Retinal pigment epithelial cell (primary cell): ENCODE measurements at places on chromosomes 12 and 14.

DNA sequence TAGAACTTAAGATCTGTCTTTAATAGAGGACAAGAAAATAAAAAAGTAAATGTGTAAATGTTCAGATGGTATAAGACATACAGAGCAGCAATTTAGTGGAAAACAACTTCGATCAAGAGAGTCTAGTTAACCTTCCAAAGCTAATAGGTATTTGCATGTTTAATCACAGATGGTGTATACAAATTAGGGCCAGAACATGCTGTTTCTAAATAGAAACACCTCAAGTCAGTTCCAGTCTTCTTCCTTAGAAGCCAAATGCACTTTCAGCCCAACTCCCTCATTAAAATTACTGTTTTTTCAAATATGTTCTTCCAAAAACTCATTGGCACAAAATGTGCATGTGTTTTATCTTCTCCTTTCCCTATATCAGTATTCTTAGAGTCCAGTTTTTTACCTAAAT lies 604.4 kb downstream of the SLC6A15 start:
- DNase-seq, result no peak

GRCh38 chr14:51823706-51824105 lies 36.7 kb upstream of the GNG2 start:
- DNase-seq, result no peak

DNA sequence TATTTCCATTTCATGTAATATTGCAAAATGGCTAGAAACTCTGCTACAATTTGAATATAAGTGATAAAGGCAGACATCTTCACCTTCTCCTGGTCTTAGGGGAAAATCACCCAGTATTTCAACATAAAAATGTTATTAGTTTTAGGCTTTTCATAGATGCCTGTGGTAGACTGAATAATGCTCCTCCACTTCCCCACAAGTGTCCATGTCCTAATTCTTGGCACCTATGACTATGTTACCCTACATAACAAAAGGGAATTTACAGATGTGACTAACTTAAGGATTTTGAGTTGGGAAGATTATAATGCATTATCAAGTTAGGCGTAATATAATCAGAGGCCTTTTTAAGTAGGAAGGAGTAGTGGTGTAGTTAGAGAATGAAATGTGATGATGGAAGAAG lies 196.4 kb downstream of the TMTC3 start:
- DNase-seq, result no peak

DNA sequence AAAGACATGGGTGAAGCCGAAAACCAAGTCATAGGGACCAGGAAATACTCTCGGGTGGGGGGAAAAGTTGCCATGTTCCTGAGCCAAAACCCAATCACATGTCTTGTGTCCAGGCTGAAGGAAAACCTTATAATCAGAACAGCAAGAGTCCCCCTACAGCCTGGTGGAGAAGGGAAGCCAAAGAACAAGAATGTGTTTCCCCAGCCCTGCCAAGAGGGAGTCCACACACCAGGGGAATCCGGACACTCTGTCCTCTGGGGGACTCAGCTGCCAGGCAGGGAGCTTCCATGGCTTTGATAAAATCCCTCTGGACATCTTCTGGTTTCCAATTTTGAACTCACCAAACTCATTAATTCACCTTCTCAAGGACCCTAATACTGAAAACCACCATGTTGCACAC lies 273.0 kb downstream of the FOXN3 start:
- DNase-seq, result no peak

DNA sequence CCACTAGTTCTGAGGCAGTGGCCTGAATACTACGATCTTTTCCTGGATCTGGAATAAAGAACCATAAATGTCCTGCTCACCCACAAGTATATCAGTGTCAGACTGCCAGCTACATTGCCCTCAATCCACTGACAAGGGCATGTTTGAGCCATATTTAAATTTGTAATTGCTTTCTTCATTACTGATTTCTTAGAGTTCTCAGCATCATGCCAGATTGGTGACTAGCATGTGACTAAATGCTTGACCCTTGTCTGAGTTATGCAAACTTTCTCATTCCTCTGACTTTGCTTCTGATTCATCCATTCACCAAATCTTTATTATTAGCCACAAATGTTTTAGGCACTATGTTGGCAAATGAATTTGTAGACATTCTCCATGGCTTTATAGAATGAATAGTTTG lies 143.6 kb upstream of the SLC16A7 start:
- DNase-seq, result peak; percentile 66

DNA sequence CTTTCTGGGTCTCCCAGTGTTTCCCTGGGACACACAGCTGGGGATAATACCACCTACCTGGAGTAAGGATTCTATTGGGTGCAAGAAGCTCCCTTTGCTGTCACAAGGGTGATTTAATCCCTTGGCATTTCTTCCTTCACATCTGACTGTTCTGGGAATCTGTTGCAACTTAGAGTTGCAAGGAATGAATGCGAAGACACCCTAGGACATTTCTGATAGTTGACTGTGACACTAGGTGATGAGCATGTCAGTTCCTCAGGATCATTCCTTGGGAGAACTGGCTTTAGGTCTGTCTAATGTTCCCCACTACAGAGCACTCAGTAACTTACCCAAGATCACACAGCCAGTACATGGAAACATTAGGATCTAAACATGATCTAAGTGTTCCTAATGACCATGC lies 593.6 kb downstream of the NRXN3 start:
- DNase-seq, result no peak

- no peak for DNase-seq
These were observed 1.2 kb downstream of the ITGB7 start for GRCh38 chr12:53205747-53206419.

DNA sequence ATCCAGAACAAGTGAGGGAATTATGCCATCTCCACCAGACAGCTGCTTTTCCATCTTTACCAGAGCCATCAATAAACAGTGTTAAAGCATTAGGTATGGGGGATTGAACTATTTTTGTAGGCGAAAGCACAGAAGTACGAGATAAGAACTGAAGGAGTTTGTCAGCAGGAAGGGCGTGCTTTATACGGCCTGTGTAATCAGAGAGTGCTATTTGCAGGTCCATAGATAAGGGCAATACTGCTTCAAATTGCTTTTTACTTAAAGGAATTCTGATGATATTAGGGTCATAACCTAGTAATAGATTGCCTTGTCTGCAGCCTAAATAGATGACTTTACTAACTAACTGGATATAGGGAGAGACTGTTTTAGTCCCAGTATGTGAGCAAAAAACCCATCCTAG lies 20.3 kb upstream of the CLEC4E start:
- DNase-seq, result no peak

DNA sequence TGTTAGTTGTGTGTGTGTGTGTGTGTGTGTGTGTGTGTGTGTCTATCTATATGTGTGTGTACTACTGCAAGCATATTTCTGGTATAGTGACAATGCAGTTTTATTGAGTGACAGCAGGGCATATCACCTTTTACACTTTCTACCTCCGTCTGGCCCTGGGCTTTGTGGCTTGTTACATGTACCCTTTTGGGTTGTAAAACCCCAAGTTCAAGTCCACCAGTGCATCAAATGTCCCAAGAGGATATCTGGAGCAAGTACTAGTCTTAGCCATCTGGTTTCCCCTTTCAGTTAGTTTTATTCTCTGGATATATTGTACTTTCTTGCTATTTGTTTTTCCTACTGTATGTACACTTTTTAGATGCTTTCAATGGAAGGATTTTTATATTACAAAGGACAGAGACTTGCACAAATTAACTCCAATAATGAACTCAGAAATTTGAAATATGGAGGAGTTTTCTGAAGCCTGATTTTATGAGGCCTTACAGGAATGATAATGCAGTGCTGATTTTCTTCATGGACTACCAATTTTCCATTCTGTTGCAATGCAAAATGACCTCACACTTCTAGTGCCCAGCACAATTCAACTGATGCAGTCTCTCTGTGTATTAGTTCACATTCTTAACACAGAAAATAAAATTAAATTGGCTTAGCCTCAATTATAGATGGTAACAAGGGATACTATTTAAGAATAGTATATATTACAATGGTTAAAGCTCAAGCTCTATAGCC lies 29.1 kb downstream of the SLC16A7 start:
- no peak for DNase-seq

DNA sequence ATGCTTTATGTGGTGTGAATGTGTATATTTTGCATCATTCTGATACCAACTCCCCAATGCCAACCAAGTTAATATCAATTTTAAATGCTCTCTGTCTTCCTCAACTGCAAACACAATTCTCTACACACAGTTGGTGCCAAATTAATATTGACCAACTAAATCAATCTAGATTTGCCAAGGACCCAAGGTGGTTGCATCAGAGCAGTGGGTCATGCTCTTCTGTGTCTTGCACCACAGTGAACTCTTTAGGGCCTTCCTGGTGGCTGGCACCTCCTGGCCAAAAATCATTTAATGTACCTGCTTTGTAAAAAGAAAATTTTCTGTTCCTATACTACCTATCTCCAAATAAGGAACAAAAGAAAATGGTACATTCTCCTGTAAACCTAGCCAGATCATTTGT lies 14.1 kb downstream of the COQ10A start:
- DNase-seq, result no peak
